HT1080 (cell line): ENCODE measurements at places on chromosomes 11 and 22.

DNA sequence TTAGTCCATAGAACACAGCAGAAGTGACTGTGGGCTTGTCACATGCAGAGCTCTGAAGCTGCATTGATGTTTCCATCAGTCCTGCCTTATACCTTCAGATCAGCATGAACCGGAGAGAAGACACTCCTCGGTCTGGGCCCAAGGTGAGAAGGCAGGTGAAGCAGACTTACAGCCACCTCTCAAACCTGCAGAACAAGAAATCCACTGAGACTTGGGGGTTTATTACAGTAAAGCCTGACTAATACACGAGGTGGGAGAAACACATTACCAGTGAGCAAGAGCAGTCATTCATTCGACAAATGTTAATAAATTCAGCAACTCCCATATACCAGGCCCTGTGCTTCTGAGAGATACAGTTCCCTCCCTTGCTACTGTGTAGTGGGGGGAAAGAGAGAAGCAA is 279.0 kb downstream of the DDX10 start:
- DNase-seq = no peak

DNA sequence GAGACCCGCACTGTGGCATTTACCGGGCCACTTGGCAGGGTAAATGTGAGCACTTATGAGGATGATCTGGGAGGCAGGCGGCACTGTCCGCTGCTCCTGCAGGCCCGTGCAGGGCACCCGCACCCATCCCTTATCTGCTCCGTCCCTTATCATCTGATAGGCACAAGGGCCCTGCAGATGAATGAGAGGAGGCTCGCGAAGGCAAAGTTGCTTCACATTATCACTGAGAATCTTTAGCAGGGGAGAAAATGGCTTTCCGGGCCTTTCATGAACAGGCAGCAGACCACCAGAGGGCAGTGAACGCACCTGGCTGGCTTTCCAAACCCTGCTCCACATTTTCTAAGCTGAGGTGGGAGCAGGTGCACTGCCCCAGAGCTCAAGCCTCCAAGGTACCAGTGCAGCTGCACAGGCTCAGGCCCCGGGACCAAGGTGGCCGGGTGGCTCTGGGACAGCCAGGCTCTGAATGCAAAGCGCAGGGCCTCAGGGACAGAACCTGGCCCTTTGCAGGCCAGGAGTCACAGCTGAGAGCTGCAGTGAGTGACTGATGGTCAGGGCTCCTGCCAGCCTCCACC is 165.6 kb downstream of the SHANK2 start:
- peak; percentile 34 for DNase-seq

DNA sequence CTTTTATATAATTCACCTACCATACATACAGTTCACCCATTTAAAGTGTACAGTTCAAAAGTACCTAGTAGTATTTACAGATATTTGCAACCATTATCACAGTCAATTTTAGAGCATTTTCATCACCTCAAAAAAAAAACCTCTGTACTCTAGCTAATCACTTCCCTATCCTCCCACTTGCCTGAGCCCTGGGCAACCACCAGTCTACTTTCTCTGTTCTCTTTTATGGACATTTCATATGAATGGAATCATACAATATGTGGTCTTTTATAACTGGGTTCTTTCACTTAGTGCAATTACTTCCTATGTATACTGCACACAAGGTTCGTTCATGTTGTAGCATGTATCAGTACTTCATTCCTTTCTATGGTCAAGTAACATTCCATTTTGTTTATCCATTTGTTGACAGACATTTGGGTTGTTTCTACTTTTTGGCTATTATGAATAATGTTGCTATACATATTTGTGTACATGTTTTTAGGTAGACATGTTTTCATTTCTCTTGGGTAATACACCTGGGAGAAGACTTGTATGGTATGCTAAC is 17.8 kb upstream of the NEU3 start:
- DNase-seq = no peak

DNA sequence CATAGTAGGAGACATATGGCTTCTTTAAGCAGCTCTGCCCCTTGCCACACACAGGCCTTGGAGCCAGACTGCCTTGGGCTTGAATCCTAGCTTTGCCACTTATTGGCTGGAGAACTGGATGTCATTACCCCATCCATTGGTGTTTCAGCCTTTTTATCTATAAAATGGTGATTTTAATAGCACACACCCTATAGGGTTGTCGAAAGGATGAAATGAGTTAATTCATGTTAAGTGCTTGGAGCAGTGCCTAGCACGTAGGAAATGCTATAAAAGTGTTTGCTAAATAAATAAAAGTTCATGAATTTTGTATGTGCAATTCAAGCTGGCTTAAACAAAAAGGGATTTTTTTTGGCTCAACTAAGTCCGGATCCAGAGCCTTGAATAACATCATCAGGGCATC is 120.7 kb downstream of the TIMP3 start:
- no peak for DNase-seq

DNA sequence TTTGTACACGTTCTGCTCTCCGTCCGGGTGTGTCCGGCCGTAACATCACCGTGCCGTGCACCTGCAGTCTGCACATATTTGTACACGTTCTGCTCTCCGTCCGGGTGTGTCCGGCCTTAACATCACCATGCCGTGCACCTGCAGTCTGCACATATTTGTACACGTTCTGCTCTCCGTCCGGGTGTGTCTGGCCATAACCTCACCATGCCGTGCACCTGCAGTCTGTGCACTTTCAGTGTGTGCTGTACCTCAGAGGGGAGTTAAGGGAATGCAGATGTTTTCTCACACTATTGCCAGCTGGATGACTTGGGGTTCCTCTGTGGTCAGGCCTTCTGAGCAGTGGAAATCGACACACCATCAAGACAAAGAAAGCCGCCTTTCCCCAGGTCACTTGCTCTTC is 4.2 kb downstream of the TTLL8 start:
- DNase-seq = no peak
